ENCODE measurements at places on chromosomes 3 and 15.

GRCh38 chr3:155035553-155035952 lies 44.6 kb upstream of the MME start:
- no peak for DNase-seq

GRCh38 chr15:94910166-94910565 lies 678.8 kb downstream of the MCTP2 start:
- no peak for DNase-seq

DNA sequence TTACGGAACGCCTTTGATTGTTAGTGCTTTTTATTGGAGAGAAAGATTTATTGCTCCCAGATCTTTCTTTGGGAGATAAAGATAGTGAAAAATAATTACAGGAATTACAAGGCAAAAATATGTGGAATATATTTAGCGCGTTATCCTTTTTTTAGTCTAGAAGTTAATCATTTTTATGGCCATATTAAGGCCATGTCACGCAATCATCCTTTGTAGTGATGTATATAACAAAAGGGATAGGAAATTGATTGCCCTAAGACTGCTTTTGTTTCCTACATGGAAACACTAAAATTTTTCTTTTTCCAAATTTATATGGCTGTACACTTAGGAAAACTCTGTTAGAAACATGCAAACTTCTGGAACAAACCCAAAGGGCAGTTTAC lies 1.5 kb downstream of the TRPC1 start:
- DNase-seq: no peak

DNA sequence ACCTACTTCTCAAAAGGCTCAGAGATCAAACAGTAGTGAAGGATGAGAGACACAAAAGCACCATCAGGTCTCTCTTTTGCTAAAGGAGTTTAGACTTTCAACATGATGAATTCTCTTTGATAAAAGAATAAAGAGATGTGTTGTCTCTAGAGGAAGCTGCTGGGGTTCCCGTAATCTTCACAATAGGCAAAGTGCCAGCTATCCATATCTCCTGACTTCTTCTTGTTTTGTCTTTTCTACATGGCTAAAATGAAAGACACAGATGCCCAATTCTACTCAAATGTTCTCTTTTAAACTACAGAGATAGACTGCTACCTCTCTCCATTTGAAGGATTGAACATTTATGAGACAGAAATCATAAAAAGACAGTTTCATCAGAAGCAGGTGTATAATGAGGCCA lies 38.4 kb upstream of the TUSC7 start:
- DNase-seq: no peak

DNA sequence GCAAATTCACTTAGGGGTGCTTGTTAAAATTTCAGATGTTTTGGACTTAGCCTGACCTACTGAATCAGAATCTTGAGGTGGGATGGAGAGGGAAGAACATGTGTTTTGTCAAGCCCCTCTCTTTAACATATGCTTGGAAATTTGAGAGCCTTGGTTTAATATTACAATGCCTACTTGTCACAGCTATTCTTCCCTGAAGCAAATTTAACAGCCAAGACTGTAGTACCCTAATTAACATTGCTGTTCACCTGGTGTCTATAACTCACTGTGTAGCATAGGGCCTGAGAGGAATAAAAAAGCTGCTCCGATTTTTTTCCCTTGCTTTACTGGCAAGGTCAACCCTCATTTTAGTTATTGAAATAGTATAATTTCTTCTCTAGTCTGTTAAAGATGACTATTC lies 880.1 kb downstream of the CADM2 start:
- DNase-seq: no peak

DNA sequence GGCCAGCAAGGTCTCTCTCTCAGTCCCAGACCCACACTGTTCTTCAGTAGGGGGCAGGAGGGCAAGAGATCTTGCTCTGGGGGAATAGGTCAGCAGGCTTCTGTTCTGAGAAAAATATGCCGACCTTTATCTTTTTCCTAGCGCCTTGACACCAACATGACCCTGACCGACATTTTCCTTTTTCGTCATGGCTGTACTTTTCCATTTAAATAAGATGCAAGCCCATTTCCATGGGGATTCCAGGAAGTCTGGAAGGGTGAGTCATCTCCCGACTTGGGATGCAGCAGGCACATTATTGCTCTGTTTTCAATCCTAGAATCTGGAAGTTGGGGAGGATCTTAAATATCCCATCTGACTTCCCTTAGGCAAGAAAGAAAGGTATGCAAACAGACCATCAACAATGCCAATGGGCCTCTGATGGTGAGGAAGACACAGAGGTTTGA lies 261.5 kb upstream of the LRTM1 start:
- DNase-seq: no peak

DNA sequence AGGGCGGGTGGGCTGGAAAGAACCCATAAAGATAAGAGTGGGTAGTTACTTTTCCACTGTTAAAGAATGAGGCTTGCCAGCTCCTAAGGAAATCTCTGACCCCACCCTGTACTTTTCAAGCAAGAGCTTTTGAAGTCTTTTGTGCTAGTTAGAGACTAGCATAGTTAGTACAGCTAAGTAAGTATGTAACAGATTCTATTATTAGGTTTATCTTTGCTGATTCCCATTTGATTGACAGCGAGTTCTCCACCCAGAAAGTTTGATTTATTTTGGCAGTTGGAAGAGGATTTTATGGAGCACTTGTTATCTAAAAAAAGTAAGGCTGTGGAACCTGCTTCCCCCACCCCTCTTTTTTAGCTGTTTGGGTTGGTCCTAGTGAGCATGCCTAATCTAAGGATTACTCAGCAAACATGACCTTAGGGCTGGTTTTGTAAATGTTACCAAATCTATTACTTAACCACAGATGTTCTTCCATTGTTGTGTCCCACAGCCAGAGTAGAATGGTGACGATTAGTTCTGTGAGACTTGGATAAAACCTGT lies 57.6 kb downstream of the FNDC3B start:
- no peak for DNase-seq

GRCh38 chr3:148070041-148070440 lies 627.7 kb upstream of the AGTR1 start:
- DNase-seq: no peak

DNA sequence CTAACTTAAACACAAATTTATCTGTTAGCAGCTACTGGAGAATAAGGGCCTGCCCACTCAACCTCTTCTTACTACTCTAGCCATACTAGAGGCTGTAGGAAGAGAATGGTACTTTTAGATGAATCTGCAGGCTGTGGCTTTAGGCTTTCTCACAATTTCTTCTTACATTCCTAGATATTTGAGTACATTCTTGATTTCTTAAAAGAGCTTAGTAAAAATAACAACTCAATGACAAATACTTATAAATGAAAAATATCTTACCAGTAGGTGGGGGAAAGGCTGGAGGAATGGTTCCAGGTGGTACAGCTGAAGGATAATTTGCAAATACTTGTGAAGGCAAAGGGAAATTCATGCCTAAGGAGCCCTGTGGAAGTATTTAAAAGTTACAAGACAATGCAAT lies 92.9 kb upstream of the GK5 start:
- DNase-seq: no peak

GRCh38 chr15:58312031-58312430 lies 119.8 kb upstream of the LIPC start:
- DNase-seq: no peak

DNA sequence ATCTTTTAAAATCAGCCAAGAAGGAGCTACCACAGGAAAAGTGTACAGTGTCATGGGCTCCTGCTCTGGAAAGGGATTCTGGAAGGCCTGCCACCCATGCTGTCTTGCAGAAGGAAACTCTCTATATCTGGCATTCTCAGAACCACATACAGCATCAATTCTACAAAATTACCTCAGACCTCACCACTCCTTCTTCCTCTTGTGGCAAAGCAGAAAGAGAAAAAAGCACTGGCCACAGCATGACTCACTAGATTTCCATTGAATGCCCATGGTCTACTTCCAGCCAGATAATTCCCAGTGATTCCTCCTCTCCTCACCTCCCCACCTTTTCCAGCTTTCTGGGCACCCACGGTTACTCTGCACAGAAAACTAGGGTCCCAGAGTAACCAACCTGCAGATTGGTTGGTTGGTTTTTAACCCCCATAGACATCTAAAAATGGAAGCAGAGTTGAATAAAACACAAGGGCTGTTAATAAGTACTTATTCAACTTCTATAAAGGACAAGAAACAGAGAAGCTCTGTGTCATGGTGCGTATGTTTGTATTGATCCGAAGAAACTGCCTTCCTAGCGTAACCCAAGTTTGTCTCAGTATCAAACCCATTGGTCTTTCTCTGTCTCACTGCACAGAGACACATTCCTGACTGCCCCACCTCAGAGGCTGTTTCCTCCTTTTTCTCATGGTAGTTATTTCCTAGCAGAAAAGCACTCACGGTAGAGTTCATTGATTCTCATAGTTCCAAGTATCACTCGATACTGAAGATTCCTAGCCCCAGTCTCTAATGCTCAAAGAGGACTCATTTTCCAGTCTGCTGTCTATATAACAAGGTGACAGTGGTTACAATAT lies 67.7 kb downstream of the LDHAL6B start:
- peak; percentile 21 for DNase-seq

- peak; percentile 85 for DNase-seq
Measured at GRCh38 chr3:12957339-12957738, 115.9 kb downstream of the IQSEC1 start.

DNA sequence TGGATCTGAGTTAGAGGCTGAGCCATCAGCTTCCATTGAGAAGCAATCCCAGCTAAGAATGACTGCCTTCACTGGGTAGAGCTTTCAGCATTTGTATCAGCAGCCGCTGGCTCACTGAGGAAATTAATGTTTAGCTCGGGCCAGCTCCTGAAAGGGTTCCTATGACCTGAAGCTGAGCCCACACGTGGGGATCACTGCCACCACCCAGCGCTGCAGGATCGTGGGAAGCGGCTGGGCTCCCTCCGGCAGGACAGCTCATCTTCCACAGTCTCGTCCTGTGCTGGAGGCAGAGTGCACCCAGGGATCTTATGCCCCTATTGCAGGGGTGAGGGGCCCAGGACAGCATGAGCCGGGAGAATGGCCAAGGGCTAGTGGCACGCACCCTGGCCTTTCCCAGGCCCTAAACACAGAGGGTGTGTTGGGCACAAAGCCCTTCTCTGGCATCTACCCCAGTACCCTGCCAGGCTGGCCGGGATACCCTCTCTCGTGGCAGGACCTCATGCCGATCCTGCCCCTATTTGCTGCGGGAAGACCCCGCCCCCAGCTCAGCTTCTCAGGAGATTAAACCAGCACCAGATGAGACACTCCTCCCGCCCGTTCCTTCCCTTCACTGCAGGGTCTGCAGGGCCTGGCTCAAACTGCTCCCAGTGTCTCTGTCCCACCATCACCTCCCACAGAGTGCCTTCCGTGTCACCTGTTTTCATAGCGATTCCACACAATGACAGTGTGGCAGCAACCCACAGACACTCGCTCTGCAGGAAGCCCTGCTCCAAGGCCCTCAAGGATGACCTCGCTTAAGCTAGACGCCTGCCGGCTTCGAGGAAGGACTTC lies 28.5 kb downstream of the KLHL25 start:
- no peak for DNase-seq

DNA sequence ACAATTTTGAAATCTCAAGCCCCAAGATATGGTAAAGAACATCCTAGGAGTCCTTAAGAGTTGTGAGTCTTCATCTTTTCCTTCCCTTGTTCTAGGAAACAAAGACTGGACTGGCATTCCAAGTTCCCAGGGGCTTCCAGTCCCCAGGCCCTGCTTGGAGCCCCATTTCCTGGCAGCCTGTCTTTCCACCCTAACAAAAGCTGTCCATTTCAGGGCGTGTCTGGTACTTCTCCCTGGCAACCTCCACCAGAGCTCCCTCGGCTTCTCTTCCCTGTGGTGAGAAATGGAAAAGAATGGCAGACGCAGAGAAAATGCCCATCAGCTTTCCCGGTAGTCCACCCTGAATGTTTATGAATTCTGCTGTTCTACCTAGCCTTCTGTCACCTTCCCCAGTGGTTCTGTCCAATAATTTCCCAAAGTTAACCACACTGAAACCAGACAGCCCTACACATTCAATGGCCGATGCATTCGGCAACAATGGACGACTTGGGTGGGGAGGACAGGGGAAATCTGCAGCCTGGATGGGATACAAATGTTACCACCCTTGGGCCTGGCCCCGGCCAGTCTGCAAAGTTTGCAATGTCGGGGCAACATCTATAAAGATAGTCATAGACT lies 6.8 kb downstream of the RAB6B start:
- DNase-seq: no peak

- DNase-seq: no peak
Measured at GRCh38 chr3:157868196-157868595, 238.0 kb downstream of the SHOX2 start.

GRCh38 chr3:81676706-81677456 lies 84.6 kb downstream of the GBE1 start:
- no peak for DNase-seq

- DNase-seq: no peak
Measured at GRCh38 chr3:13300546-13301285, 119.4 kb downstream of the NUP210 start.

- DNase-seq: no peak
Measured at GRCh38 chr3:186515125-186515524, 29.1 kb downstream of the CRYGS start.

GRCh38 chr3:56051052-56051451 lies 417.2 kb downstream of the ERC2 start:
- DNase-seq: no peak

DNA sequence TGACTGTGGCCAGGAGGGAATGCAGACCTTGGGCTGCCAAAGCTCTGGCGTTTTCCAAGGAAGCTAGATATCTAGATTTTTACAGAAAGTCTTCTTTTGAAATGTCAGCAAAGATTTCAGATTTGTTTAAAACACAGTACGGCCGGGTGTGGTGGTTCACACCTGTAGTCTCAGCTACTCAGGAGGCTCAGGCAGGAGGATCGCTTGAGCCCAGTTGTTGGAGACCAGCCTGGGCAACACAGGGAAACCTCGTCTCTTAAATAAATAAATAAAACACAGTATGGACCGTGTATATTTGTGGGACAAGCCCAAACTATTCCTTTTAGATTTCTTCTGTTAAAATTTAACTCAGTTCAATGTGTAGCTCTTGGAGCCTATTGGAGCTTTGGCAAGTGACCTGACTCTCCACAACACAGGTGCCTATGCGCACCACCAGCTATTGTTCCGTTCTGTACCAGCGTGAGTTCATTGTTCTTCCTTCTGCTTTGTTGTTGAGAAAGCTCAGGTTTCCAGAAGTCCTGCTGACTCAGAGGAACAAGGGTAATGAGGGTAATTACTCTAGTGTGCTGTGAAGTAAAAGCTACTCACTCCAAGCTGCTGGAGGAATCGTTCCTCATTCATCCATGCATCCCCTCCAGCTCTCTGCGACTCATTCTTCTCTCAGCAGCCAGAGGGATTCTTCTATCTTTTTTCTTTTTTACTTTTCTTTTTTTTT lies 73.1 kb upstream of the SLC6A6 start:
- DNase-seq: no peak

GRCh38 chr15:53506370-53506769 lies 253.1 kb downstream of the WDR72 start:
- no peak for DNase-seq

Measured in ascending aorta (tissue), 2 donors.